Hepatocyte (in vitro differentiated cells): ENCODE measurements at places on chromosomes 5 and 9. TPM values are rescaled to one million over a fixed set of nuclear protein-coding genes. Genes with fewer than 3 reads are reported as not detected.

The WNK2 gene
- 6.2 and 8.9 TPM in 2 replicates for total RNA-seq

The CERT1 gene
- total RNA-seq: 40.5 and 42.0 TPM in 2 replicates

The SH3RF2 gene
- total RNA-seq: 32.0 and 35.1 TPM in 2 replicates

The PCDHA9 gene
- 1.5 and 2.5 TPM in 2 replicates for total RNA-seq

The BTNL3 gene
- total RNA-seq: 25.9 and 31.3 TPM in 2 replicates

The ENTPD8 gene
- total RNA-seq: 6.1 and 7.1 TPM in 2 replicates

The ALDH1A1 gene
- total RNA-seq: 529 and 563 TPM in 2 replicates

The STKLD1 gene
- total RNA-seq: 0.10 and 0.48 TPM in 2 replicates

The BARHL1 gene
- not detected in 2 replicates for total RNA-seq

The TMEFF1 gene
- 8.7 and 13.7 TPM in 2 replicates for total RNA-seq

The PCDHGC3 gene
- 16.9 and 18.9 TPM in 2 replicates for total RNA-seq

The RC3H2 gene
- total RNA-seq: 42.7 and 43.7 TPM in 2 replicates

The EPB41L4B gene
- total RNA-seq: 20.6 and 23.1 TPM in 2 replicates

The LVRN gene
- total RNA-seq: 0.36 and 0.43 TPM in 2 replicates

The PCDHGA5 gene
- 0.03 and 0.20 TPM in 2 replicates for total RNA-seq

The CARTPT gene
- 0.60 and 3.3 TPM in 2 replicates for total RNA-seq

The SPATA31D3 gene
- total RNA-seq: not detected in 2 replicates

The DBH gene
- total RNA-seq: not detected in 2 replicates

The TRPM3 gene
- 0.60 and 1.6 TPM in 2 replicates for total RNA-seq

The FAM221B gene
- not detected in 2 replicates for total RNA-seq

The PCDHA1 gene
- total RNA-seq: 0.04 TPM in 1 of 2 replicates, not detected in the other

The SLC46A2 gene
- total RNA-seq: not detected in 2 replicates

The PCDHB11 gene
- 0.92 and 2.1 TPM in 2 replicates for total RNA-seq

The LEAP2 gene
- total RNA-seq: 19.2 and 22.6 TPM in 2 replicates

The SLCO4C1 gene
- 17.2 and 20.5 TPM in 2 replicates for total RNA-seq

The PPIC gene
- 80.4 and 91.0 TPM in 2 replicates for total RNA-seq

The NPR3 gene
- total RNA-seq: 18.9 and 20.0 TPM in 2 replicates

The TEX48 gene
- total RNA-seq: not detected in 2 replicates

The NUDT12 gene
- total RNA-seq: 28.5 and 38.9 TPM in 2 replicates

The ASPN gene
- total RNA-seq: 33.6 and 35.3 TPM in 2 replicates

The PRDM9 gene
- 0.56 TPM in 1 of 2 replicates, not detected in the other for total RNA-seq

The LOX gene
- 98.2 and 120 TPM in 2 replicates for total RNA-seq

The SPINK6 gene
- not detected in 2 replicates for total RNA-seq

The GABRG2 gene
- 0.43 TPM in 1 of 2 replicates, not detected in the other for total RNA-seq

The ZNF608 gene
- total RNA-seq: 28.5 and 30.0 TPM in 2 replicates

The AQP7 gene
- total RNA-seq: 8.5 and 11.2 TPM in 2 replicates

The NPM1 gene
- total RNA-seq: 1,088 and 1,095 TPM in 2 replicates

The TMEM174 gene
- not detected in 2 replicates for total RNA-seq

The ERAP2 gene
- total RNA-seq: 0.56 and 0.87 TPM in 2 replicates

The PDE6A gene
- total RNA-seq: 3.6 and 4.6 TPM in 2 replicates

The TAF11L10 gene
- not detected in 2 replicates for total RNA-seq

The GABRP gene
- 91.4 and 94.1 TPM in 2 replicates for total RNA-seq

The PCDHGB6 gene
- 11.6 and 13.6 TPM in 2 replicates for total RNA-seq

The MCC gene
- total RNA-seq: 22.0 and 31.5 TPM in 2 replicates

The LRRC14B gene
- not detected in 2 replicates for total RNA-seq

The LCN6 gene
- total RNA-seq: not detected in 2 replicates

The IL3 gene
- 0.37 TPM in 1 of 2 replicates, not detected in the other for total RNA-seq

The SLC25A2 gene
- total RNA-seq: 0.50 and 1.7 TPM in 2 replicates

The TNFSF8 gene
- total RNA-seq: not detected in 2 replicates

The FGFR4 gene
- 90.2 and 121 TPM in 2 replicates for total RNA-seq

The LCN15 gene
- 1.5 and 35.9 TPM in 2 replicates for total RNA-seq

The SLC4A9 gene
- 0.07 TPM in 1 of 2 replicates, not detected in the other for total RNA-seq

The GMCL2 gene
- not detected in 2 replicates for total RNA-seq

The MEF2C gene
- total RNA-seq: 11.0 and 14.6 TPM in 2 replicates

The PCDHGC4 gene
- 0.44 and 1.5 TPM in 2 replicates for total RNA-seq

The ARSI gene
- total RNA-seq: 18.4 and 27.9 TPM in 2 replicates

The RBM22 gene
- total RNA-seq: 39.3 and 42.6 TPM in 2 replicates

The TOR2A gene
- total RNA-seq: 16.8 and 17.1 TPM in 2 replicates
